MG63 (cell line): ENCODE measurements at places on chromosomes 16 and 17. TPM values are rescaled to one million over a fixed set of nuclear protein-coding genes. Genes with fewer than 3 reads are reported as not detected.

ZSCAN10 gene
- not detected in 2 replicates for total RNA-seq

TPPP3 gene
- total RNA-seq: not detected in 2 replicates

DNASE1L2 gene
- total RNA-seq: 0.39 and 2.0 TPM in 2 replicates

RNF222 gene
- total RNA-seq: not detected in 2 replicates

ARHGAP44 gene
- 1.2 and 2.8 TPM in 2 replicates for total RNA-seq

BAIAP3 gene
- 1.1 TPM in 1 of 2 replicates, not detected in the other for total RNA-seq

PNMT gene
- not detected in 2 replicates for total RNA-seq

NGFR gene
- total RNA-seq: 3.4 and 3.6 TPM in 2 replicates

TMIGD1 gene
- total RNA-seq: not detected in 2 replicates

STAT5A gene
- 4.6 and 23.0 TPM in 2 replicates for total RNA-seq

HSD17B1 gene
- 0.59 and 2.8 TPM in 2 replicates for total RNA-seq

METTL26 gene
- 145 and 183 TPM in 2 replicates for total RNA-seq

HOXB13 gene
- 6.1 and 10.2 TPM in 2 replicates for total RNA-seq

WNT3 gene
- total RNA-seq: 5.6 and 8.5 TPM in 2 replicates

COX4I1 gene
- 673 and 682 TPM in 2 replicates for total RNA-seq

KCNJ18 gene
- total RNA-seq: not detected in 2 replicates

SLC16A6 gene
- total RNA-seq: 0.79 and 1.9 TPM in 2 replicates

UMOD gene
- not detected in 2 replicates for total RNA-seq

TP53TG3D gene
- total RNA-seq: not detected in 2 replicates

GPT2 gene
- total RNA-seq: 62.7 and 67.1 TPM in 2 replicates

HS3ST4 gene
- 0.23 TPM in 1 of 2 replicates, not detected in the other for total RNA-seq

CDC6 gene
- total RNA-seq: 31.1 and 111 TPM in 2 replicates

PGS1 gene
- total RNA-seq: 47.3 and 48.7 TPM in 2 replicates

PRSS27 gene
- 0.22 and 1.7 TPM in 2 replicates for total RNA-seq

DOC2A gene
- not detected in 2 replicates for total RNA-seq

PRSS33 gene
- total RNA-seq: not detected in 2 replicates

CD300LB gene
- total RNA-seq: not detected in 2 replicates

PCGF2 gene
- total RNA-seq: 3.3 and 3.4 TPM in 2 replicates

CACNG1 gene
- not detected in 2 replicates for total RNA-seq

CACNG3 gene
- not detected in 2 replicates for total RNA-seq

SP6 gene
- not detected in 2 replicates for total RNA-seq

DNAH3 gene
- total RNA-seq: not detected in 2 replicates

TPSD1 gene
- total RNA-seq: not detected in 2 replicates

KRT32 gene
- total RNA-seq: 0.72 TPM in 1 of 2 replicates, not detected in the other

CIBAR2 gene
- 0.72 TPM in 1 of 2 replicates, not detected in the other for total RNA-seq

EPOP gene
- 6.4 and 7.9 TPM in 2 replicates for total RNA-seq

ST6GALNAC2 gene
- total RNA-seq: 0.15 and 0.30 TPM in 2 replicates

SOX9 gene
- total RNA-seq: 0.82 and 3.0 TPM in 2 replicates

TSPAN10 gene
- total RNA-seq: 2.6 and 3.7 TPM in 2 replicates

PKMYT1 gene
- 12.0 and 30.3 TPM in 2 replicates for total RNA-seq

CD79B gene
- not detected in 2 replicates for total RNA-seq

RTN4RL1 gene
- total RNA-seq: 4.9 and 8.9 TPM in 2 replicates

PSME3IP1 gene
- 164 and 294 TPM in 2 replicates for total RNA-seq

PRKCB gene
- total RNA-seq: 0.02 TPM in 1 of 2 replicates, not detected in the other

ACAP1 gene
- total RNA-seq: 0.20 TPM in 1 of 2 replicates, not detected in the other

CRHR1 gene
- not detected in 2 replicates for total RNA-seq

NOD2 gene
- not detected in 2 replicates for total RNA-seq

CWC25 gene
- total RNA-seq: 19.2 and 21.3 TPM in 2 replicates

CTRL gene
- 0.72 and 1.9 TPM in 2 replicates for total RNA-seq

KCNH4 gene
- total RNA-seq: 0.46 TPM in 1 of 2 replicates, not detected in the other

ACSM3 gene
- total RNA-seq: 0.23 TPM in 1 of 2 replicates, not detected in the other

PERCC1 gene
- total RNA-seq: not detected in 2 replicates

SMG6 gene
- 15.3 and 24.9 TPM in 2 replicates for total RNA-seq

CTRB1 gene
- total RNA-seq: not detected in 2 replicates

TIMP2 gene
- 127 and 145 TPM in 2 replicates for total RNA-seq

CXCL16 gene
- total RNA-seq: 1.8 and 3.7 TPM in 2 replicates

NPIPA2 gene
- 0.43 TPM in 1 of 2 replicates, not detected in the other for total RNA-seq
